GM03348 (cell line): ENCODE measurements at places on chromosomes 16 and 17.

GRCh38 chr17:45313996-45314740 lies 2.7 kb downstream of the MAP3K14 start:
- no peak for DNase-seq

DNA sequence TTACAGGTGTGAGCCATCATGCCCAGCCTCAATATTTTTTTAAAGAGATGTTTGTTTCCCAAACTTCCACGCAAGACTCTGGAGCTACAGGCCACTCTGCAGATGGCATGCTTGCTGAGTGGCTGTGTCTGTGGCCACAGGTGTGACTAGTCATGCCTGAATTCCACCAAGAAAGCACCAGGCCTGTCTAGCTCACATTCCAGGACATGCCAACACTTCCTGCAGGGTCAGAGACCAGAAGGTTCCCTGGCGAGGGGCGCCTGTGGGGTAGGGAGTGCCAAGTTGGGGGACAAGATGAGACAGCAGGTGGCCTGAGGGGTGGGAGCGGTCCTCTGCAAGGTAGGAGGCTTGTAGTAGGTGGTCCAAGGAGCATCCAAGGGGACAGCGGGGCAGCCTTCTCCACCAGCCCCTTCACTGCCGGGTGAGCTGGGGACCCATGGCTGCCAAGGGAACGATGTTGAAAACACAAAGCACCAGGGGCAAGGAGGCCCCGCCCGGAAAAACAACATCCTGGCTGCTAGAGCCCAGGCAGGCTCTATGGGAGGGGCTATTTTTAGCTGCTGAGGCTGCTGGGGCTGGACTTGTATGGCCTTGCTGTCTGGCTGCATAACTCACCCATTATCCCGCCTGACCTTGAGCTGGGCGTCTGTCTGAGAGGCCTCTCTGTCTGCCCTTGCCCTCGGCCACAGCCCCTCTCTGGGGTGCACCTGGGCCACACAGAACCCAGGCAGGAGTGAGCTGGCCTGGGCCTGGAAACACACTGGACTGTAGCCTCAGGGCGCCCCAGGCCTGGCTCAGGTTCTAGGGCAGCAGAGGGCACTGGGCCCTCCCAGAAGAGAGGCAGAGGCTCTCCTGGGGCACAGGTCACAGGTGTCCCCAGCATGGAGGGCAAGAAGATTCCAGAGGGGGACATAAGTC lies 5.7 kb downstream of the TRIM47 start:
- peak; percentile 87 for DNase-seq

DNA sequence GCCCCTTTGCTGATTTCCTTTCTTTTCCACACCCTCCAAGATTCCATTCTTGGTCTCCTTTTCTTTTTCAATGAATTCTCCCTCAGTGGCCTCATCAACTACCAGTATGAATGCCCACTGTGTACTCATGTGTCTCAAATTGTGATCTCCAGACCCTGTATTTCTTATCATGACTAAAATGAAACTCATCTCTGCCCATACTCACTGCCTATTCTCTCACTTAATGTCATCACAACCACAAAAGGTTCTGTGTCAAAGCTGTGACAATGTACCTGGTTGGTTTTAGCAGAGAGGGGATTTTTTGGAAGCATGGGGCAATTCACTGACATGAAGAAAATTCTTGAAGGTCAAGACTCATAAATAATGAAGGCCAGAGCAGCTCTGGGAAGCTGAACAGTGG lies 11.5 kb upstream of the TBX4 start:
- no peak for DNase-seq

GRCh38 chr17:42917236-42917603 lies 16.6 kb downstream of the G6PC1 start:
- DNase-seq: no peak

GRCh38 chr16:3580251-3580651 lies 3.0 kb upstream of the NLRC3 start:
- no peak for DNase-seq

DNA sequence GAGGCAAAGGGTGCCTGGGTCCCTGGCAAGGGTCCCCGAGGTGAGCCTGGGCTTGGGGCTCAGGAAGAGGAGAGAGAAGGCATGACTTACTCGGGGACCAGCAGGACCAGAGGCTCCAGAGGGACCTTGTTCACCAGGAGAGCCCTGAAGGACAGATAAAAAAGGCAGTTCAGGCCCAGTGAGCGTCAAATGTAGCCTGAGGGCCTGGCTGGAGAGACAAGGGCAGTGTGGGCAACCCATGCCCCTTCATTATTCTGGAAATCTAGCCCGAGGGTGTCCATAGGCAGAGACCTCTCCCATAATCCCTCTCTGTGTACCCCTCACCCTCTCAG lies 14.1 kb downstream of the COL1A1 start:
- DNase-seq: no peak

DNA sequence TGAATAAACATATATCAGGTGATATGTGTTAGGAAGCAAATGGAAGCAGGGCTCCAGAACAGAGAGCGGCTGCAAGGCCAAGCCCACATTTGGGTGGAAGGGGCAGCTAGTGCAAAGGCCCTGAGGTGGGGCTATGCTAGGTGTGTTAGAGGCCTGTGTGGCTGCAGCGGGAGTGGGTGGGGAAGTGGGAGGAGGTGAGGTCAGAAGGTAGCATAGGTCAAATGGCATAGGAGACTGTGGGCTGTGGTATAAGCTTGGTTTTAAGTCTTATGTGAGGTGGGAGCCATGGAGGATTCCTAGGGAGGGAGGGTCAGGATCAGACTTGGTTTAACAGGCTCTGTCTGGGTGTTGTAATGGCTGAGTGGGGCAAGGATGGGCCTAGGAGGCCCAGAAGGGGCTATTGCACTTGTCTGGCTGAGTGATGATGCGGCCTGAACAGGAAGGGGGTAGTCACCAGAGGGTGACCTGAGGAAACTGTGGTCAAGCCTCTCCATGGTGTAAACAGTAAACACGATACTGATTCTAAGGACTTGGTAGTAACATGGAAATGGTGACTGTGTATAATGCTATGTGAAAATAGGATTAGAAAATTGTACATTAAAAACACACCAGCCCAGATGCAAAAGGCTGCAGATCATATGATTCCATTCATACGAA lies 31.1 kb downstream of the RAI1 start:
- DNase-seq: peak; percentile 72

DNA sequence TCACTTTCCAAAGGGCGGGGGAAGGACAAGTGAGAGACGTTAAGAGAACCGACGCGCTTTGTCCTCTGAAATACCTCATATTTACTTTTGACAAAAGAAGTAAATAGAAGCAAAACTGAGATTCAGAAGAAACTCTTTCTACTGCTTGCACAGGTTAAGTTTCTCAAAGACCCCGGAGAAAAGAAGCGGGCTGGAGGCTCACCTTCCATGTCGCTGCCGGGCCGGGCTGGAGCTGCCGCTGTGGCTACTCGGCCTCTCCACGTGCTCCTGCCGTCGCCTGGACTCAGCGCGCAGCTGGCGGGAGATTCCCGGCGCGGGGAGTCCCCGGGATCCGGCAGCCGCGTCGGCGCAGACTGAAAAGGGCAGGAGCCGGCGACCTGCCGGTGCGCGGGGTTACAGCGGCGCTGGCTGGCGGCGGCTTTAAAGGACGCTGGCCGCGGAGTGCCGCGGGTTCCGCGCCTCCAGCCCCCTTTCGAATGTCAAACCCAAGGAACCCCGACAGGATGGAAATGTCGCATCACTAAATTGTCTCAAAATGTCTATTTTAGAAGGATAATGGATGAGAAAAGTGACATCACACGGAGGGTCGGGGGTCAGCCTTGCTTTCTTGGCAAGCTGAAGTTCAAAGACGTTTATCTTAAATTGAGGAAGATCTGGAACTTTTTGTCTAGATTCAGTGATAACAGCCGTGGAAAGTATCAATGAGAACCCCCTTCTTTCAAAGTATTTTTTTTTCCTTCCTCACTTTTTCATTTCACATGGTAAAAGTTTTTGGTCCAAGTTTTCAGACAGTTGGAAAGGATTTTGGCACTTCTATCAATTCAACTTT lies at the start of gene IKZF3:
Gene IKZF3 (minus strand): TSS at position 395 of the 829 bp plus-strand sequence. CDS start 186 bp downstream, at position 209.
- DNase-seq: peak; percentile 24

- DNase-seq: peak; percentile 69
Measured at GRCh38 chr17:64216000-64216337, 47.1 kb downstream of the TEX2 start.

GRCh38 chr17:49373115-49373514 lies 11.1 kb upstream of the ZNF652 start:
- no peak for DNase-seq

GRCh38 chr16:19481296-19481695 lies 40.6 kb downstream of the GDE1 start:
- DNase-seq: no peak

GRCh38 chr17:17609121-17609520 lies 17.6 kb upstream of the PEMT start:
- DNase-seq: no peak

GRCh38 chr16:50603206-50604064 lies 55.2 kb downstream of the NKD1 start:
- DNase-seq: peak; percentile 71

- DNase-seq: peak; percentile 97
Measured at GRCh38 chr16:69424053-69424934, at the start of gene CYB5B. Gene CYB5B, plus strand, starts transcription at chr16:69424619. Its CDS starts 65 bp downstream, at chr16:69424684.

GRCh38 chr16:50742576-50743200 lies 802 bp downstream of the CYLD start:
- DNase-seq: peak; percentile 58

GRCh38 chr17:34361478-34362061 lies 1.5 kb downstream of the CCL1 start:
- DNase-seq: peak; percentile 92

DNA sequence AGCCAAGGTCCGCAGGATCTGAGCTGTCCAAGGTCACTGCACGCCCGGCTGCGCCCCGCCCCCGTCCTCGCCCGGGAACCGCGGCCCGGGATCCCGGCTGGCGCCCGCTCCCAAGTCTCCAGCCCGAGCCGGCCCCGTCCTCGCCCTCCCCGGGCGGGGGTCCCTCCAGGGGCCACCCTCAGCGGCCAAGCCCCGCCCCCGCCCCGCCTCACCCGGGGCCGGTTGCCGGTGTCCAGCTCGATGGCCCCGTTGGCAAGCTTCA lies 216 bp downstream of the VPS9D1 start:
- no peak for DNase-seq

DNA sequence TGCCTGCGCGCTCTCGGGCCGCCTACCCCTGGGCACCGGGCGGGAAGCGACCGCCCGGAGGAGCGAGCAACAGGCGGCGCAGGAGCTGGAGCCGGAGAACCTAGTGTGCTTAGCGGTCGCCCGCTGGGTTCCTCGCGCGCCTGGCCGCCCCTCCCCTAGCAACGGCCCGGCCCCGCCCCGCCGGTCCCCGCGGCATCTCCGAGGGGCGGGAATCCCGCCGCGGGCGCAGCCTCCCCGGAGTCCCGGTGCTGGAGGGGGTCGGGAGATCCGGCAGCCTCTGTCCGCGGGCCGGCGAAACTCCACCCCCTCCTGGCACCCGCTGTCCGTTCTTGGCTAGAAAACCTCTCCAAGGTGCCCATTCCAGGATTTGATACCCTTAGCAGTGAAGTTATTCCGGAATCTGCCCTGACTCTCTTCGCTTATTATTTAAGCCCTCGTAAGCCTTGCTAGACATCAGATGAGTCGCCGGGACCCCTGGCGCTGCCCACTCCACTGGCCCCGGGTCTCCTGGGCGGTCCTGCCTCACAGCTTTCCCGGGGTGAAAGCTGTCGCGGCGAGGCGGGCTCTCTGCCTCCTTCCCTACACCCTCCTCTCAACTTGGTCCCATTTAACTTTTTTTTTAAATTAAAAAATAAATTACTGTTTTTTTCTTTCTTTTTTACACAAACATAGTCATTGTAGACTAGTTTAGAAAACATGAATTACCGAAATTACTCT lies at the start of gene RPRML:
Gene RPRML (minus strand): TSS at position 107 of the 717 bp plus-strand sequence. CDS start 246 bp downstream, outside the sequence.
- peak; percentile 70 for DNase-seq

DNA sequence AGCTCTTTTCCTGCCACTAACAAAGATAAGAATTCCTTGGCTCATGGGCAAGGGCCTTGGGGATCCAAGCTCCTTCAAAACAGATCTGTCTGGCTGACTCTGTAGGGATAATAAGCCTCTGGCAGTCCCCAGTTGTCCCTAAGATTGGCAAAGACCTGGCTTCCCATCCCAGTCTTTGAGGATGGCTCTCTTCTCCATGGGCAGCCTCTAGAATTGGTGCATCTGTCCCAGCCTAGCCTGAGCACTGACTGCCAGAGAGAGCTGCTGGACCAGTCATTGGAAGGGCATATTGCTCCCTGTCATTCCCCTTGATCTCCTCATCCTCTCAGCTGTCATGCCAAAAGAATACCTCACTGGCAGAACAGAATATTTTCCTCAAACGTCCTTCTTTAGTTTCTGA lies 13.2 kb upstream of the CUEDC1 start:
- no peak for DNase-seq

DNA sequence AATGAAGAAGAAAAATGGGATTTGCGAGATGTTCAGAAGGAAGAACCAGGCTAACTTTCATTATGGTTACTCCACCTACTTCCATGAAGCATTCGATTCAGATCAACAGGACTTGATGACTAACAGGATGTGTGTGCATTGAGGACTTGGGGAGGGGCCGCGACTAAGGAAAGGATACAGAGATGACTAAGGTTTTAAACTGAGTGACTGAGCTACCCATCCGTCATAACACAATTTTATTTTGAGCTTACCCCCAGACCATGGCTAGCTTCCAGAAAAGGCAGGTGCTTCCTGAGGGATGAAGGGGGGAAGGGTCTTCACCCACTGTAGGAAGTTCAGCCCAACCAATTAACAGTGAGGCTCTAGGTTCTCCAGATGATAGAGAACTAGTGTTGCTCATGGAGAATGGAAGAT lies 2.5 kb upstream of the CDYL2 start:
- peak; percentile 18 for DNase-seq

DNA sequence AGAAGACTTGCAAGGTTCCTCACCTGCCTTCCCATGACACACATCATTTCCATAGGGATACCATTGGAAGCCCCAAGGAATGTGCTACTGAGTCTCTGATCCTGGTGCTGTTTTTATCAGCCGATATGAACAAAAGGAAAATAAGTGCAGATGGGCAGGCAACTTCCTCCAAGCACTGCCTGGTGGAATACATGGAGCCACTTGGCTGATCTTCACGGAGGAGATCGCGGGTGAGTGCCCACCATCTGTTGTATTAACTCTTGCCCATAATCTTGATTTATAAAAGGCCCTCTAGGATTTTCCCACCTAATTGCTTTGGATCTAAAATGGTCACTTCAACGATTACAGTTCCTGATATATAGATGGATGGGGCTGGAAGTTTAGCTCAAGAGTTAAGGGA lies 24.7 kb upstream of the CDRT15 start:
- no peak for DNase-seq

DNA sequence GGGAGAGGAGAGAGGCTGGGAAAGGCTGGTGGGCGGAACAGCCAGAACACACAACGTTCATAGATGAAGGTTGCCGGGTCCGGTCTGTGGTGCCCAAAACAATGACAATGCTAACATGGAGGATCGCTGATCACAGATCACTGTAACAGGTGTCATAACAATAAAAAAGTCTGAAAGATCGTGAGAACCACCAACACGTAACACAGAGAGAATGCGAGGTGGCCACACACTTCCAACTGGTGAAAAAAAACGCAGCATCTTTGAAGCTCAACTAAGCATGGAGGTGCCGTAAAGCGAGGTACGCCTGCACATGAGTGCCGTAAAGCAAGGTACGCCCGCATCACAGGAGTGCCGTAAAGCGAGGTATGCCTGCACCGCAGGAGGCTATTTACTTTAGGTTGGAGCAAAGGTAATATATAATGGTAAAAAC lies 42.3 kb downstream of the ABR start:
- no peak for DNase-seq
